K562 (cell line): ENCODE measurements at places on chromosomes 7 and 10.

- no peak for DNase-seq
- H3K27ac ChIP-seq = no peak overlapping the region
- no peaks in the 10 kb centered on the region for H3K4me1 ChIP-seq
- H3K27me3 ChIP-seq = no peaks in the 10 kb centered on the region
Observed at GRCh38 chr7:120064565-120064964, 208.4 kb upstream of the KCND2 start.

DNA sequence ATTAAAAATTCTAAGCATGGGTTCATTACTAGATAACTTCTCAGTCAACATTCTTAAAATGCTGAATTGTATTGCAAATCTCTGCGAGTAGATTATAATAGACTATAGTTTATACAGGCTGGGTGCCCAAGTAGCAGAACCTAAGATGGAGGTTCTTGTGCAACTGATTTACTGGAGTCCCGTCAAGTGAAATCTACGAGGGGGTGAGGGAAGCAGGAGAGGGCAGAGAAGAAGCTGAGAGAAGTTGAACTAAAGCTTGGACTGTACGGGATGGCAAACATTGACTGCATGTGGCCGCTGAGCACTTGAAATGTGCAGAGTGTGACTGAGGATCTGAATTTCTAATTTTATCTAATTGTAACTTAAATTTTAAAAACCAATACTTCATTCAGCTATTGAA, 124.5 kb downstream of the CTNNA3 start:
- H3K27me3 ChIP-seq = no peaks in the 10 kb centered on the region
- no peak overlapping the region for H3K27ac ChIP-seq
- no peaks in the 10 kb centered on the region for H3K4me1 ChIP-seq
- H3K36me3 ChIP-seq = no peaks in the 10 kb centered on the region
- H3K4me3 ChIP-seq = no peak overlapping the region

GRCh38 chr10:103758294-103758681, 97.1 kb downstream of the SH3PXD2A start:
- H3K36me3 ChIP-seq = no peaks in the 10 kb centered on the region
- no peak overlapping the region for H3K4me3 ChIP-seq
- peaks cover 4% of the 10 kb centered on the region; the same call in 2 of the 3 replicates for H3K4me1 ChIP-seq
- no peak overlapping the region for H3K27ac ChIP-seq
- no peak for DNase-seq

- no peaks in the 10 kb centered on the region for H3K36me3 ChIP-seq
- H3K27ac ChIP-seq = no peak overlapping the region
- H3K27me3 ChIP-seq = no peaks in the 10 kb centered on the region
- H3K4me1 ChIP-seq = peaks cover 19% of the 10 kb centered on the region
Observed at GRCh38 chr10:69056536-69057260, 31.2 kb upstream of the SRGN start.

- H3K36me3 ChIP-seq = no peaks in the 10 kb centered on the region
- DNase-seq = no peak
- H3K4me1 ChIP-seq = no peaks in the 10 kb centered on the region
Observed at GRCh38 chr10:123331438-123331837, 177.2 kb downstream of the BUB3 start.

DNA sequence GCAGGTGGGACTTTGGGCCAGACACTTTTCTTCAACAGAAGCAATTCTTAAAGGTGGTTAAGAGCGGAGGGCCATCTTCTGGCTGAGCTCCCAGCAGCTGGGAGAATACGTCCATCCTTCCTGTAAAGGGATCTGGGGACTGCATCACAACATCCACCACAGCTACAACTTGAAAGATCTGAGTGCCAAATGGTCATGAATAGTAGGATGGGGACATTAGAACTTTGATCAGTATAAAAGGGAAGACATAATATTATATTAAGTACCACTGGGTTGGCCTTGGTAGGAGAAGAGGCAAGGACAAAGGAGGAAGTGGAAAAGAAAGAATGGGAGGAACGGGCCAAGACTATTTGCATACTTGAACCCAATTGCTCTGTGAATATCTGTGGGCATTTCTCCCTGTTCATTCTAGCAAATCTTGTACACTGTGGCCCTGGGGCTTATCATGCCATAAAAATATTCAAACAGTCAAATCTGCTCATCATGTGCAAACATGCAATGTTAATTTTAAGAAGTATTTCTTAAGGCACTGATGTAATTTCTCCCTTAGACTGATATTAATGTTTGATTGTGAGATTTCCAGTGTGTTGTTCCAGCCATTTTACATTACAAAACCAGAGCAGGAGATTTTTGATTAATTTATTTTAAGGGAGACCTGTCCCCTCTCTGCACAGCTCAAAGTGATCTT, 65.5 kb upstream of the CREB5 start:
- no peak for DNase-seq
- H3K36me3 ChIP-seq = no peaks in the 10 kb centered on the region
- no peak overlapping the region for H3K4me3 ChIP-seq
- no peaks in the 10 kb centered on the region for H3K4me1 ChIP-seq
- peaks cover 5% of the 10 kb centered on the region; the same call in 2 of the 3 replicates for H3K27me3 ChIP-seq

DNA sequence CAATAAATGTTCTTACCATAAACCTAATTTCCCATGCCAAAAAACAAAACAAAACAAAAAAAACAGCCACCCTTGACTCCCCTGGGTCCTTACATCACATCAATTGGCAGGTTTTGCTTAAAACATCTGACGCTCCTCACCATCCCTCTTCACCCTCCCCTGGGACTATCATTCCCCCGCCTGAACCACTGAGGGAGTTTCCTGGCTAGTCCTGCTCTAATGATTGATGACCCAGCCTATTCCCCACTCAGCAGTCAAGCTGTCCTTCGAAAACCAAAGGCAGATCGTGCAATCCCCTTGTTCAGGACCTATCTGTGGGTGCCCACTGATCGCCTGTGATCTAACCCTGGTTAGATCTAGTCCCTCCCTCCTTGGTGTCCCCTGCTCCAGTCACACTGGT, 11.2 kb upstream of the FRMPD2 start:
- H3K27ac ChIP-seq = no peak overlapping the region
- no peak for DNase-seq
- H3K27me3 ChIP-seq = peaks cover 11% of the 10 kb centered on the region
- H3K36me3 ChIP-seq = no peaks in the 10 kb centered on the region
- H3K4me3 ChIP-seq = no peak overlapping the region

DNA sequence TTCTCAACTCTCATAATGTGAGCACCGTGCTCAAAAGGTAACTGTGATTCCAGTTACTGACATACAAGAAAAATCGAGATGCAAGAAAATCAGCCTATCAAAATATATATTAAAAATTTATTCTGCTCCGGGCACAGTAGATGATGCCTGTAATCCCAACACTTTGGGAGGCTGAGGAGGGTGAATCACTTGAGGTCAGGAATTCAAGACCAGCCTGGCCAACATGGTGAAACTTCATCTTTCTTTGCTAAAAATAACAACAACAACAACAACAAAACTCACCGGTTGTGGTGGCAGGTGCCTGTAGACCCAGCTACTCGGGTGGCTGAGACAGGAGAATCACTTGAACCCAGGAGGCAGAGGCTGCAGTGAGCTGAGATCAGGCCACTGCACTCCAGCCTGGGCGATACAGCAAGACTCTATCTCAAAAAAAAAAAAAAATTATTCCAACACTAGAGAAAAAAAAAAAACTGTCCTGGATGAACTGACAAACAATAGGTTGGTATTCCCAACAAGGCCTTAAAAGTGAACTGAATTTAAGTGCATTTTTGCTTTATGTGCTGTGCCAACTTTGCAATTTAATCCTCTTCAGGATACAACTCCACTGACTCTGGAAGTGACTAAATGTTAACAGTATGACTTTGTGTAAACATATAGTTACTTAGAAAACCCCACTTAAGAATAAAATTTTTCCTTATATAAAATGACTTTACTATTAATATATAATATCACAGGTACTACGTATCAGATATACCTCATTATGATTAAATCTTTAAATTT, 51.1 kb downstream of the JMJD1C start:
- H3K27me3 ChIP-seq = no peaks in the 10 kb centered on the region
- H3K36me3 ChIP-seq = no peaks in the 10 kb centered on the region
- no peak overlapping the region for H3K27ac ChIP-seq
- no peaks in the 10 kb centered on the region for H3K4me1 ChIP-seq
- DNase-seq = no peak

DNA sequence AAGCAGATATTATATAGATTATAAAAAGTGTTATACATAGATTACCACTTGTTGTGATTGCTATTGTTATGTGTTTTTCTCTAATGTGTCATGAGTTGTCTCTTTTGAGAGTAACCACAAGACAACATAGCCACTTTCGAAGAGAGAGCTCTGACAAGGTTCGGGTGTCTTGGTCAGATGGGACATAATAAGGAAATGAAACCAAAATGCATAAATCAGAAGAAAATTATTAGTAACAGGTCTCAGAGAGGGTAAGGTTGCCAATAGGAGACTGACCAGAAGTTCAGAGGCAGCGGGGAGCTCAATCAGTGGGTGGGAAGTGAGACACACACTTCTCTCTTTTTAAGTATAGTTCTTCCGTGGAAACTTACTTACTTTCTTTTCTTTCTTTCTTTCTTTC, 639.2 kb upstream of the POT1 start:
- no peaks in the 10 kb centered on the region for H3K36me3 ChIP-seq
- no peaks in the 10 kb centered on the region for H3K27me3 ChIP-seq
- H3K27ac ChIP-seq = peak overlapping the region; percentile 11; the same call in 1 of the 3 replicates
- DNase-seq = no peak
- H3K4me1 ChIP-seq = no peaks in the 10 kb centered on the region

DNA sequence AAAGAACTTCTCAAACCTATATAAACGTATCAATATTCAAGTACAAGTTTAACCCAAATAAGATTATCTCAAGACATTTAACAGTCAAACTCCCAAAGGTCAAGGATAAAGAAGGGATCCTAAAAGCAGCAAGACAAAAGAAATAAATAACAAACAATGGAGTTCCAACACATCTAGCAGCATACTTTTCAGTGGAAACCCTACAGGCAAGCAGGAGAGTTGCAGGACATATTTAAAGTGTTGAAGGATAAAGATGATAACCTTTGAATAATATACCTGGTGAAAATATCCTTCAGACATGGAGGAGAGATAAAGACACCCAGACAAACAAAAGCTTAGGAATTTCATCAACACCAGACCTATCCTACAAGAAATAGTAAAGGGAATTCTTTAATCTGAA, 82.8 kb downstream of the TES start:
- DNase-seq = no peak
- H3K27ac ChIP-seq = no peak overlapping the region
- no peak overlapping the region for H3K4me3 ChIP-seq
- H3K4me1 ChIP-seq = no peaks in the 10 kb centered on the region
- H3K36me3 ChIP-seq = no peaks in the 10 kb centered on the region

- no peaks in the 10 kb centered on the region for H3K36me3 ChIP-seq
- no peaks in the 10 kb centered on the region for H3K27me3 ChIP-seq
- H3K27ac ChIP-seq = no peak overlapping the region
Observed at GRCh38 chr10:131047501-131047900, 264.0 kb downstream of the TCERG1L start.

GRCh38 chr7:21999896-22000295, 54.2 kb upstream of the CDCA7L start:
- no peak overlapping the region for H3K4me3 ChIP-seq
- no peaks in the 10 kb centered on the region for H3K4me1 ChIP-seq
- no peaks in the 10 kb centered on the region for H3K36me3 ChIP-seq
- no peak overlapping the region for H3K27ac ChIP-seq

DNA sequence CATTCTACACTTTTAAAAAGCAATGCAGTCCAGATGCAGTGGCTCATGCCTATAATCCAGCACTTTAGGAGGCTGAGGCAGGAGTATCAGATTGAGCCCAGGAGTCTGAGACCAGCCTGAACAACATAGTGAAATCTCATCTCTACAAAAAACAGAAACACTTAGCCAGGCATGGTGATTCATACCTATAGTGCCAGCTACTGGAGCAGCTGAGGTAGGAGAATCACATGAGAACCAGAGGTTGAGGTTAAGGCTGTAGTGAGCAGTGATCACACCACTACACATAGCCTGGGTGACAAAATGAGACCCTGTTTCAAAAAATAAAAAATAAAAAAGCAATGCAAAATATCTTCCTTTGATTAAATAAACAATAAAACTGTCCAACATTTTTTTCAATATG, 205.2 kb downstream of the GRM8 start:
- DNase-seq = no peak
- no peaks in the 10 kb centered on the region for H3K27me3 ChIP-seq
- no peak overlapping the region for H3K27ac ChIP-seq
- no peaks in the 10 kb centered on the region for H3K4me1 ChIP-seq

GRCh38 chr10:21099291-21100062, 202.4 kb upstream of the NEBL start:
- H3K27ac ChIP-seq = no peak overlapping the region
- H3K27me3 ChIP-seq = no peaks in the 10 kb centered on the region
- no peak overlapping the region for H3K4me3 ChIP-seq

GRCh38 chr7:93178213-93178612, 30.0 kb upstream of the SAMD9L start:
- H3K4me3 ChIP-seq = no peak overlapping the region
- H3K36me3 ChIP-seq = no peaks in the 10 kb centered on the region
- no peaks in the 10 kb centered on the region for H3K4me1 ChIP-seq
- no peak overlapping the region for H3K27ac ChIP-seq
- no peak for DNase-seq

DNA sequence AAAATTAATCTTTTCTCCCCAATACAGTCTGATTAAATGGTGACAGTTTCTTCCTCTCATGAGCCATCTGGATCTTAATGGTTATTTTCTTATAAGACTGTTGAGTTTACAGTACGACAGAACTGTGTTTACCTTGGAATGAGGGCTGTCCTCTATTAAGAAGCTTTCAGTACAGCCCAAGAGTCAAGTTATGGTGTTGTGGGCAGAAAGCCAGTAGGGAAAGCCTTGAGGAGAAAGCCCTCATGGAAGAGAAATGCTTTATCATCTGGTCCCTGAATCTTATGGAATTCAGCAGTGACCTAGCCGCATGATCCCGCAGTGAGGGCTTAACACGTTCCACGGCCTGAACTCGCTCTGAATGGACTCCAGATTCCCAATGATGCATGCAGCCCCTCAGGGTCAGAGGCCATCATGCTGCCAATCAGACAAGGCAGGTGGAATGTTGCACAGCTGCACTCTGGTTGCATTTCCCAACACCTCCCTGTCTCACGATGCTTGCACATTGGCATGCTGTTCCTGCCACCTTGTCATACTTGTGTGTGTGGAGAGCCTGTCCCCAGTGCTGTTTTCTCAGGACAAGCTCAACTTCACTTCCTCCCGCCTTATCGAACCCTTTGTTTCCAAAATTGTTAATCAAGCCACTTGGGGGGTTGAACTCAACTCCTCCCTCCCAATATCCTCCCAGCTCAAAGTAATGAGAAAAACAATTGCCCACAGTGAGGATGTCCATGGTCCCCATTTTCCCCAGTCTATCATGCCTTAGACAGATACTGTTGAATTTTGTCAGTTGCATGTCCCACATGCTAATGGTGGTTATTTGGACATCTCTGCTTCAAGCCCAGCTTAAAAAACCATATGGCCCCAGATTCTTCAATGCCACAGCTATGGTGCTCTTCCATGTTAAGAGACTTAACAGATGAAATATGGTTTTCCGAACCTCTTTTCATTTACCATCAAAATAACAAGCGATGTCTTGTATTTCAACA, 211.1 kb upstream of the TCF7L2 start:
- no peak for DNase-seq
- no peaks in the 10 kb centered on the region for H3K4me1 ChIP-seq
- no peaks in the 10 kb centered on the region for H3K27me3 ChIP-seq
- no peak overlapping the region for H3K27ac ChIP-seq
- no peak overlapping the region for H3K4me3 ChIP-seq

GRCh38 chr10:83592337-83592935, 546.9 kb upstream of the GHITM start:
- no peak for DNase-seq
- H3K36me3 ChIP-seq = no peaks in the 10 kb centered on the region
- no peak overlapping the region for H3K4me3 ChIP-seq
- H3K27ac ChIP-seq = no peak overlapping the region
- no peaks in the 10 kb centered on the region for H3K4me1 ChIP-seq
- H3K27me3 ChIP-seq = no peaks in the 10 kb centered on the region

- H3K4me3 ChIP-seq = no peak overlapping the region
- H3K4me1 ChIP-seq = no peaks in the 10 kb centered on the region
- DNase-seq = no peak
- no peaks in the 10 kb centered on the region for H3K36me3 ChIP-seq
- H3K27ac ChIP-seq = no peak overlapping the region
Observed at GRCh38 chr10:18786478-18786877, 127.2 kb downstream of the ARL5B start.
